ENCODE measurements at places on chromosomes 2 and 18. TPM values are rescaled to one million over a fixed set of nuclear protein-coding genes. Genes with fewer than 3 reads are reported as not detected.

Gene STAT4
- 5.8 TPM for total RNA-seq

Gene CCL20
- total RNA-seq = not detected

Gene DSC2
- total RNA-seq = 20.9 TPM

Gene KRTCAP3
- not detected for total RNA-seq

Gene CHST9
- total RNA-seq = 3.8 TPM

Gene MEP1B
- not detected for total RNA-seq

Gene KCNIP3
- 11.3 TPM for total RNA-seq

Gene VWA3B
- not detected for total RNA-seq

Gene TXNDC9
- total RNA-seq = 50.7 TPM

Gene R3HDM1
- total RNA-seq = 51.5 TPM

Gene RNF125
- total RNA-seq = 4.1 TPM

Gene ANKRD30BL
- total RNA-seq = 7.3 TPM

Gene RGPD6
- total RNA-seq = 111 TPM

Gene UGT1A5
- 0.16 TPM for total RNA-seq

Gene RIT2
- 0.38 TPM for total RNA-seq

Gene DYNAP
- not detected for total RNA-seq

Gene IHH
- total RNA-seq = 3.8 TPM

Gene CHRNG
- total RNA-seq = 2.0 TPM

Gene CHRND
- 3.9 TPM for total RNA-seq

Gene RMDN2
- total RNA-seq = 21.0 TPM

Gene MRPL33
- total RNA-seq = 167 TPM

Gene DTYMK
- 24.2 TPM for total RNA-seq

Gene GREB1L
- total RNA-seq = 14.9 TPM

Gene SCYGR4
- not detected for total RNA-seq

Gene ZNF385B
- 30.8 TPM for total RNA-seq

Gene REG1B
- not detected for total RNA-seq

Gene FOXI3
- 7.1 TPM for total RNA-seq

Gene BIN1
- 132 TPM for total RNA-seq

Gene C1QL2
- 4.1 TPM for total RNA-seq

Gene GAD1
- 25.1 TPM for total RNA-seq

Gene RSAD2
- total RNA-seq = 7.9 TPM

Gene FSIP2
- total RNA-seq = 5.5 TPM

Gene BCL2L11
- total RNA-seq = 42.2 TPM

Gene CAPN14
- total RNA-seq = 0.60 TPM

Gene SOCS6
- 37.9 TPM for total RNA-seq

Gene RBMS1
- 95.1 TPM for total RNA-seq

Gene CTAGE1
- not detected for total RNA-seq

Gene HES6
- 59.3 TPM for total RNA-seq

Gene PEX13
- total RNA-seq = 61.4 TPM

Gene TFCP2L1
- 1.1 TPM for total RNA-seq

Gene IL36B
- total RNA-seq = not detected

Gene ZBTB7C
- total RNA-seq = 15.1 TPM

Gene CD226
- total RNA-seq = 5.2 TPM

Gene GCG
- 0.99 TPM for total RNA-seq

Gene ARHGAP15
- total RNA-seq = 20.8 TPM

Gene RGPD4
- total RNA-seq = 2.2 TPM

Gene DNAJC5G
- not detected for total RNA-seq

Gene DOK6
- total RNA-seq = 43.5 TPM

Gene EMX1
- not detected for total RNA-seq

Gene TACR1
- total RNA-seq = 1.4 TPM

Gene ALLC
- 0.77 TPM for total RNA-seq

Gene CFAP65
- not detected for total RNA-seq

Gene FOXD4L1
- total RNA-seq = not detected

Gene CD302
- 28.5 TPM for total RNA-seq

Gene SIX3
- 35.2 TPM for total RNA-seq

Gene SLC38A11
- 52.7 TPM for total RNA-seq

Gene DES
- 249 TPM for total RNA-seq

Gene ERFE
- 1.4 TPM for total RNA-seq

Gene ALK
- total RNA-seq = 9.5 TPM
